Fibroblast of mammary gland (primary cell): ENCODE measurements at places on chromosomes 4 and X.

DNA sequence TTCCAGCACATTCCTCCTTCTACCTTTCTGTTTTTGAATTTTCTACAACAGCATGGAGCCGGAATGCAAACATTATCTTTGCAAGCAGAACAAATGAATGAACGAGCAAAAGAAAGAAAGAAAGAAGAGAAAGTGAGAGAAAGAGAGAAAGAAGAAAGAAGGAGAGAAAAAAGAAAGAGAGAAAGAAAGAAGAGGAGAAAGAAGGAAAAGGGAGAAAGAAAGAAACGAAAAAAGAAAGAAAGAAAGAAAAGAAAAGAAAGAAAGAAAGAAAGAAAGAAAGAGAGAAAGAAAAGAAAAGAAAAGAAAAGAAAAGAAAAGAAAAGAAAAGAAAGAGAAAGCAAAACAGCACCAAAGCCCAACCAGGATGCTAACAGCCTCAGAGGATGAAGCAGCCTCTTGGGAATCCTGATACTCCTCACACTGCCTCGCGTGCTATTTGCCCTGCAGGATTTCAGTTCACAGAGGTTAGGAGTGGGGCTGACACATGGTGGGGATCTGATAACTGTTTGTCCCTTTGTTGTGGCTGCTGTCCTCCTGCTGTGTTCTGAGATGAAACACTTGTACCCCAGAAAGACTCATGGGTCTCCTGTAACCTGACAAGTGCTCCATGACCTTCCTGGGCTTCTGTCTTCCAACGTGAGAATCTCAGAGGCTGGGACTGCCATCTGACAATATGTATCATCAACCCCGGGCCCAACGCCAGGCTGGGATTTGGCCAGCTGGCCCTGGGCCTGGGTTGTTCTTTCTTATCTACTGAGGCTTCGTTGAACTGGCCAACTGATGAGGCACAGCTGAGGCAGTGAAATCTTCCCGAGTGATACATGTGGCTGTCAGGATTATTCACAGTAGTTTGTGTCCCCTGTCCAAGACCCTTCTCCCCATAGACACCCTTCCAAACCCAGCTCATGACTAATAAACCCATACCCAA, 61.0 kb downstream of the SEPSECS start:
- peak; percentile 83 for DNase-seq

DNA sequence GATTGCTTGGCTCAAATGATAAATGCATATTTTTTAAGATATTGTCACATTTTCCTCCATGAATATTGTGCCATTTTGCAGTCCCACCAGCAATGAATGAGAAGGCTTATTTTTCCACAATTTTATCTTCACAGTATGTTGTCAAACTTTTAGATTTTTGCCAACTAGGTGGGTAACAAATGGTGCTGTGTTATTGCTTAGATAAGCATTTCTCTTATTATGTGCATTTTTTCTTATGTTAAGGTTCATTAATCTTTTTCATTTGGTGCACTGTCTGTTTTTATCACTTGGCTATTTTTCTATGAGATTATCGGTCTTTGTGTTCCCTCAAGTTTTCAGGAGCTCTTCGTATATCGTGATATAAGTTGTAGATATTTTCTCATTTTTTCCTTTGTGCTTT, 13.4 kb upstream of the AFM start:
- no peak for DNase-seq

- DNase-seq = peak; percentile 5
Observed at GRCh38 chr4:167544391-167544790, 310.1 kb upstream of the SPOCK3 start.

GRCh38 chrX:95885074-95885473, 799.6 kb upstream of the DIAPH2 start:
- peak; percentile 55 for DNase-seq

DNA sequence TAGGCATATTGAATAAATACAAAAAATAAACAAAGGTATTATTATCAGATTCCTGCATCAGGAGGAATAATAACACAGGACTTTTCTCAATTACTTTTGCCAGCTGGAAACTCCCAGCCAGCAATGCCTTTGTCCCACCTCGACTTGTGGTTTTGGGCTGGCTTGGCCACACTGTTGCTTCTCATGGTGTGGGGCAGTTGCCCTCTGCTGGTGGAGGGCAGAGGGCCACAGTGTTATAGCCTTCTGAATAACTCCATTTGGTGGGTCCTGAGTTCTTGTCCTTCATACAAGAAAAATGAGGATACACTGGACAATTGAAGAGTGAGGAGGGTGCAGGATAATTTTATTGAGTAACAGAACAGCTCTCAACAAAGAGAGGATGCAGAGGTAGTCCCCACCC, 1206.0 kb upstream of the ADGRL3 start:
- no peak for DNase-seq

- peak; percentile 41 for DNase-seq
Observed at GRCh38 chr4:102783006-102783405, 22.2 kb upstream of the MANBA start.

DNA sequence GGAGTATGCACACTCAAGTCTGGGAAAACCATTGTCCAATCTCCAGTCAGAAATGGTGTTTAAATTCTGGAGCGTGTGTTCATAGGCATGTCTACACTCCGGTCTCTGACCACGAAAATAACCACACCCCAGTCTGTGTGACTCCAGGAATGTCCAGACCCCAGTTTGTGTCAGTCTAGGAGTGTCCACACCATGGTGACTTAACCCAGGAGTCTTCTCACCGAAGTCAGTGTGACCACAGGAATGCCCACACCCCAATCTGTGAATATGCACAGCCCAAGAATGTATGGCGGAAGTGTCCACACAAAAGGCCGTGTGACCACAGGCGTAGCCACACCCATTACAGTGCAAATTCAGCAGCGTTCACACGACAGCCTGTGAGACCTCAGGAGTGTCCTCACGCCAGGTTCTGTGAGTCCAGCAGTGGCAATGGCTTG, 11.4 kb downstream of the FTSJ1 start:
- DNase-seq = peak; percentile 94

DNA sequence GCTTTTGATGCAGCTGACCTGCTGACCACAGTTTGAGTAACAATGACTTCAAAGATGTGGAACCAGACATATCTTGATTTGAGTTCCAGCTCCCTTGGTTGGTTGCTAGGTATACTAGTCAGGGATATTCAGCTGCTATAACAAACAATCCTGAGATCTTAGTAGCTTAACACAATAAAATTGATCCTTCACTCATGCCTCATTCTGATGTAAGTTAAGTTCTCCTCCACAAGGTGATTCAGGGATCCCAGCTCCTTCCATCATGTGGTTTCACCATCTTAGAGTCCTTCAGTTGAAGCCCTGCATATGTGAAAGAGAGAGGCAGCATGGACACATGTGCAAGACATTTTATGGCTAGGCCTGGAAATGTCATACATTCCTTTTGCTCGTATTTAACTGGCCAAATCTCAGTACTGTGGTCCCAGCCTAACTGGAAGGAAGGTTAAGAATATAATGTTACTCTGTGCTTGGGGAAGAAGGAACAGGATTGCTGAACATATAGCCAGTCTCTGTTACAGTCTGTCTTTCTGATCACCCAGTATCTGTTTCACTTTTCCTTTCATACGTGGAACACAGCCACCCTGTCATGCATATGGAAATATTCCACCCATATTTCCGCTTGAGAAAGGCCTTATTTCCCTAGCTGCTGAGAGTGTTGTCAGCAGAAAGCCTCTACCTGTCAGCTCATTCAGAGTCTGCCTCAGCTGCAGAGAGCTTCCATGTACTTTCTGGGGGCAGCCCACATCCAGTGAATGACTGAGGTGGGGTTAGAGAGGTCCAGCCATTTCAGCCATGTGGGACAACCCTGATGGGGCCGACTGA, 7.1 kb downstream of the SMIM9 start:
- DNase-seq = no peak

DNA sequence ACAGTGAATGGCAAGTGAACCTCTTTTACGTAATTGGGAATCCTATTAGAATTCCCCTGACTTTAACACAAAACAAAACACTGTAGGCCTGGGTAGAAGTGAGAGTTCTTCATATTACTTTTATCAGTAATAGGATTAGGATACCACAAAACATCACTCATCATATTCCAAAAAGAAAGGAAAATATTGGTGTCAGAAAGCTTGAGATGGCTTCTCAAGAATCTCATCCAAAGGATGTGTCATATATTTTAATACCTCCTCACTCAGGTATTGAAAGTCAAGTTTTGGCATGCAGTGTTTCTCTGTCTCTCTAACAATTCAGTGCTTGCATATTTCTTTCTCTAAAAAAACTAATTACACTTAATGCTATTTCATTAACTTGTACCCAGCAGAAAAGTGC, 173.2 kb downstream of the PDGFC start:
- no peak for DNase-seq

DNA sequence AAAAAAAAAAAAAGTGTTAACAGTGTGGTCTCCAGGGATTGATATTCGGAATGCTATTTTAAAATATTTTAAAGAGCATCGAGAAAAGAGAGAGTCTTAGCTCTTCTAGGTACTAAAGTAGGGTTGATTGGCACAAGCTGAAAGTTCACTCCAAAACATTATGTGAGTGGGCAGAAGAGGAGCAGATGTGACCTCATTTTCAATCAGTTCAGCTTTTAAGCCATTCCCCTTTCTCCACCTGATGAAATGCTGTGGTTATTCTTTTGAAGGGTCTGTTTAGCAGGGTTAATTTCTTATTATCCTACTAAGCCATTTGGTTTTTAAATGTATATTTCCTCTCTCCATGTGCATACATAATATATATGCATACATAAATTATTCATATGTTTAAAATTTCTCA, 69.2 kb downstream of the GALNT7 start:
- no peak for DNase-seq

- peak; percentile 4 for DNase-seq
Observed at GRCh38 chr4:112361181-112361791, 64.1 kb downstream of the ALPK1 start.

DNA sequence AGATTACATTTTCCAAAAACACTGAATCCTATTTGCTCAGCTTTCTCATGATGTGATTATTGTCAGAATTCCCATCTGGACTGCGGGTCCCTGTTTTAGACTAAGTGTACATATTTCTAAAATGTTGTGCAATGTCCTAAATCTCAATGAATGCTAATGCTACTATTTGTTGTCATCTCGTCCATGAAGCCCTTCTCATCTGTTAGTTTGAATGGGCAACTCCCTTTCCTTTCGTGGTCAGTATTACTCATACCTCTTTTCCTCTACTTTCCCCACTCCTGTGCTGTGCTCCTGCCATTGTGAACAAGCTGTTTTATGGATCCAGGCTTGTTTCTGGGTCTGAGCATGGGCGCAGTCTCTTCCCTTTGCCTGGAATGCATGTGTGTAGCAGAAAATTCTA, 91.0 kb downstream of the MID1 start:
- peak; percentile 80 for DNase-seq

GRCh38 chr4:94892051-94892450, 134.3 kb downstream of the BMPR1B start:
- DNase-seq = no peak

GRCh38 chr4:69877453-69877852, 17.5 kb upstream of the SULT1E1 start:
- no peak for DNase-seq

GRCh38 chr4:146654687-146655520, 16.2 kb downstream of the POU4F2 start:
- DNase-seq = peak; percentile 11
